Stimulated activated naive B cell treated with anti-CD40 and anti-IgM and Interleukin-4, amounts not matched to agents 10 μg/mL and 1 μg/mL and 100 μg/mL, for 72 hours (primary cell): ENCODE measurements at places on chromosomes 1 and 21.

- DNase-seq, result no peak
- H3K27ac ChIP-seq, result no peak overlapping the region
- H3K4me3 ChIP-seq, result no peak overlapping the region
- no peaks in the 10 kb centered on the region for H3K36me3 ChIP-seq
- H3K27me3 ChIP-seq, result no peaks in the 10 kb centered on the region
Measured at GRCh38 chr1:99227056-99227897, 37.0 kb upstream of the PLPPR4 start.

DNA sequence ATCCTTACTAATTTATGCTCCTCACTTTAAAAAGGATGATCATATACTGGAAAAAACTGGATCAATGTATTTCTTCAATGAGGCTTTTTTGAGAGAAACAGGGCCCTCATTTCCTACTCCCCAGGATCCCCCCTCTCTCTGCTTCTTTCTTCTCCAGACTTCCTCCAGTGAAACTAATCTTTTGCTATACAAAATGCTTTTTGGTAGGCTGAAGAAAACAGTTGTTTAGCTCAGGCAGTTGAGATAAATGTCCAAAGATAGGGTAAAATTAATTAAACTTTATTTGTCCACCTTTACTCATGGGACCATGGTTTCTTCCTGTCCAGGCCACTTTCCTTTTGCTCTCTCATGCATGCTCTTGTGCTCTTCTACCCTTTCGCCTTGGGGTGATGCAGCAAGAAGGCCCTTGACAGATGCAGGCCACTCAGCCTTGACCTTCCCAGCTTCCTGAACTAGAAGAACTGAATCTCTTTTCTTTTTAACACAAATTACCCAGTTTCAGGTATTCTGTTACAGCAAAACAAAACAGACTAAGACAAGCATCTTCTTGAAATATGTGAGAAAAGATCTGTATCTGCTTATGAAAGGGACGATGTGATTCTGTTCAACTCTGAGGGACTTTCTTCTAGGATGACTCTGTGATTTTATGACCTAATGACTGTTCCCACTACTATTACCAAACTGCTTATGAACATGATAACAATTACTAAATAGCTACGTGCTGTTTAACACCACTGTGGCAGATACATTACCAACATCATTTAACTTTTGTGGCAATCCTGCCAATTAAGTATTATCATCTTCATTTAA, 63.7 kb downstream of the NVL start:
- peak overlapping the region; percentile 60 for H3K27ac ChIP-seq
- no peaks in the 10 kb centered on the region for H3K27me3 ChIP-seq
- H3K4me3 ChIP-seq, result no peak overlapping the region
- peaks cover 9% of the 10 kb centered on the region for H3K4me1 ChIP-seq
- H3K36me3 ChIP-seq, result peaks cover 41% of the 10 kb centered on the region

DNA sequence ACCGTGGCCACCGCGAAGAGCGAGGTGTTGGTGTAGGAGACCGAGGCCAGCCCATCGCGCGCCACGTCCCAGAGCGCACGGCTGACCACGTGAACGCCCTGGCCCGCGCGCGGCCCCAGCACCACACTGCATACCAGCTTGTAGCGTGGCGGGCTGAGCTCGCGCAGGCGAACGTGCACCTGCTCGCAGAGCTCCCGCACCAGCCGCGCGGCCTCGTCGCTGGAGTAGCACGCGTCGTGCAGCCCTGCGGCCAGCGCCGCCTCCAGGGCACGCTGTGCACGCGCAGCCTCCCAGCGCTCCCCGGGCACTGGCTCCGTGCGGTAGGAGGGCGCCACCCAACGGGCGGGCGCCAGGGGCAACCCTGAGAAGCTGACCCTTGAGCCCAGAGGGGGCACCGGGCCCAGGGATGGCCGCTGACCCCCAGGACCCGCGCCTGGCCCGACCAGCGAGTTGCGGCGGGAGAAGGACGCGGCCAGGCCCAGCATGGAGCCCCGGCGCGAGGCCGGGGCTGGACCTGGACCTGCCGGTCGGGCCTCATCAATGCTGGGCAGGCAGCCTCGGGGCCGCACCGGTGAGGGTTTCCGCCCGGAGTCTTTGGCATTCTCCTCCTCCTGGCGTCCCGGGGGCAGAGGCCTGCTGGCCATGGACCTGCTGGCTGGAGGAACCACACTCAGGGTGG, 987 bp downstream of the DYNLT4 start:
- DNase-seq, result no peak
- peak overlapping the region; percentile 99 for H3K27ac ChIP-seq
- peaks cover 60% of the 10 kb centered on the region for H3K36me3 ChIP-seq
- no peaks in the 10 kb centered on the region for H3K27me3 ChIP-seq

- peak overlapping the region; percentile 96 for H3K4me3 ChIP-seq
- no peaks in the 10 kb centered on the region for H3K27me3 ChIP-seq
- H3K36me3 ChIP-seq, result peaks cover 8% of the 10 kb centered on the region
- H3K27ac ChIP-seq, result peak overlapping the region; percentile 69
Measured at GRCh38 chr1:15412175-15412800, 2.6 kb downstream of the EFHD2 start.

GRCh38 chr1:71660411-71660810, 579.6 kb upstream of the ZRANB2 start:
- H3K27ac ChIP-seq, result no peak overlapping the region
- no peak for DNase-seq
- H3K27me3 ChIP-seq, result no peaks in the 10 kb centered on the region
- no peaks in the 10 kb centered on the region for H3K36me3 ChIP-seq
- no peaks in the 10 kb centered on the region for H3K4me1 ChIP-seq

DNA sequence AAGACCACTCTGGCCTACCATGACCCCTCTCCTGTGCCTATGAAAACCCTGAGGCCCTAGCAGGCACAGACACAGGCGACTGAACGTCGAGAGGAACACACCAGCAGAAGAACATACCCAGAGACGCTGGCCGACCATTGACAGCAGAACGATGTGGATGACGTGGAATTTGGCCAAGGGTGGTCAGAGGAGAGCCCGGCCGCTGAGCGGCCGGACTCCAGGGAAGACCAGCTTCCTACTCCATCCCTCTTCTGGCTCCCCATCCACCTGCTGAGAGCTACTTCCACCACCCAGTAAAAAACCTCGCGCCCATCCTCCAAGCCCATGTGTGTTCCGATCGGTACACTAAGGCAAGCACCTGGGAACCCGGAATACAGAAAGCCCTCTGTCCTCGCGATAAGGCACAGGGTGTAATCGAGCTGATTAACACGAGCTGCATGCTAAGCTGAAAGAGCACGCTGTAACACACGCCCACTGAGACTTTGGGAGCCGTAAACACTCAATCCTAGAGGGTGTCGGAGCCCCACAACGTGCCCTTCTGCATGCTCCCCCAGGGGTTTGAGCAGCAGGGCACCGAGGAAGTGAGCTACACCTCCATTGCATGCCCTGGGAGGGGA, 150.3 kb downstream of the CENPF start:
- no peak for DNase-seq
- no peak overlapping the region for H3K4me3 ChIP-seq
- H3K4me1 ChIP-seq, result no peaks in the 10 kb centered on the region
- H3K36me3 ChIP-seq, result no peaks in the 10 kb centered on the region
- no peaks in the 10 kb centered on the region for H3K27me3 ChIP-seq

DNA sequence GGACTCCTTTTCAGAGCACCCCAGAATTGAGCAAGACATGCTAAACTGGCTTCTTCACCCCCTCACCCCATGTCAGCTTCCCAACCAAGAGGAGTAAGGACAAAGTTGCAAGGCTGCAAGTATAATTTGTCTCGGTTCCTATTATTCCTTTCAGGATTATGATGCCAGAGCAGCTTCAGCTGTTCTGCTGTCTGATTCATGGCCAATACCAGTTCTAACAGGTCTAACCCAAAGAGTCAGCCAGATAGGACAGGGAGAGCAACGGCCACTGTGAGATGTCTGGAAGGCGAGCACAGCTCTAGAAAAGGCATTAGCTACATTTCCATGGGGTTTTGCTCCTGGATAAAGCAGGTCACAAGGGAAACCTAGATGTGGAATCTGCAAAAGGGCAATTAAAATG, 53.3 kb upstream of the HOOK1 start:
- H3K27ac ChIP-seq, result no peak overlapping the region
- no peak for DNase-seq
- no peaks in the 10 kb centered on the region for H3K27me3 ChIP-seq
- H3K4me1 ChIP-seq, result peaks cover 11% of the 10 kb centered on the region
- no peaks in the 10 kb centered on the region for H3K36me3 ChIP-seq

GRCh38 chr1:157852476-157852875, 10.9 kb upstream of the CD5L start:
- no peaks in the 10 kb centered on the region for H3K27me3 ChIP-seq
- H3K4me3 ChIP-seq, result no peak overlapping the region
- no peak for DNase-seq
- peaks cover 2% of the 10 kb centered on the region for H3K36me3 ChIP-seq
- peaks cover 50% of the 10 kb centered on the region for H3K4me1 ChIP-seq

DNA sequence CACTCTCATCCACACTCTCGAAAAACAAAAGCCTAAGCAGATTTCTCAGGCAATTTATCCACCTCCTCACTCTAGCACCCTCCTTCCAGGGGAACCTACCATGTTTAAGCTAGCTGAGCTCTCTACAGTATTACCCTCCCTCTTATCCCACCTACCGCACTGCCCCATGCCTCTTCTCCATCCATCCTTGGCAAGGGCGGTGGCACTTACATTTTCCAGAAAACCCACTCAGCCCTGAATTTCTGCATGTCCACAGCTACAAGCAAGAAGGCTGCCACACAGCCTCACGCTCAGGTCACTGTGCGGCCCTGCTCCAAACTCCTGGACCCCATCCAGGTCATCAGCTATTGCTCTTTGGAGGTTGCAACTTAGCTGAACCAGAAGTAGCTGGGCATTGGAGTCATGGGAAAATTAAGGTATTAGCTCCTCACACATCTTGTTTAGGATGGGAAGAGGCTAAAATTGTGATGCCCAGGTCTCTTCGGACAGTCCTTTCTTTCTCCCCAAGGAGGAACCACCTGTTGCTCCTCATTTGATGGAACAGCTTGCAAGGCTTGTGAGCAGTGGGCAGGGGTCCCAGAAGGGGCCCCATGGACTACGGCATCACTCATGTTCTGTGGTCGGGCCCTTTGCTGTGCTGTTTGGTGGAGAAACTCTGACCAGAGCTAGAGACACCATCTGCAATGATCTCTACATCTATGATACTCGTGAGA, 1.1 kb downstream of the KLHDC9 start:
- no peaks in the 10 kb centered on the region for H3K27me3 ChIP-seq
- H3K4me3 ChIP-seq, result peak overlapping the region; percentile 90
- H3K4me1 ChIP-seq, result peaks cover 58% of the 10 kb centered on the region

GRCh38 chr21:23712166-23712565, 1895.1 kb downstream of the MRPL39 start:
- no peak overlapping the region for H3K27ac ChIP-seq
- no peak for DNase-seq
- H3K27me3 ChIP-seq, result peaks cover 14% of the 10 kb centered on the region
- H3K4me3 ChIP-seq, result no peak overlapping the region
- no peaks in the 10 kb centered on the region for H3K36me3 ChIP-seq

- H3K4me3 ChIP-seq, result no peak overlapping the region
- no peaks in the 10 kb centered on the region for H3K27me3 ChIP-seq
Measured at GRCh38 chr1:101162736-101163735, 73.8 kb upstream of the S1PR1 start.

- H3K27me3 ChIP-seq, result no peaks in the 10 kb centered on the region
- peaks cover 16% of the 10 kb centered on the region for H3K4me1 ChIP-seq
- no peak overlapping the region for H3K27ac ChIP-seq
- H3K36me3 ChIP-seq, result peaks cover 54% of the 10 kb centered on the region
Measured at GRCh38 chr1:12424793-12425192, 193.2 kb downstream of the DHRS3 start.
